ENCODE measurements at places on chromosomes 7 and 10. TPM values are rescaled to one million over a fixed set of nuclear protein-coding genes. Genes with fewer than 3 reads are reported as not detected.

AKR1C4 gene
- total RNA-seq: not detected

RARRES2 gene
- 99.8 TPM for total RNA-seq

SFRP4 gene
- 25.3 TPM for total RNA-seq

CCDC172 gene
- not detected for total RNA-seq

ZNF365 gene
- total RNA-seq: 3.5 TPM

HMX3 gene
- total RNA-seq: not detected

- H3K27me3 ChIP-seq: no peaks in the 10 kb centered on the region
- no peak overlapping the region for H3K27ac ChIP-seq
- no peak for DNase-seq
- H3K36me3 ChIP-seq: no peaks in the 10 kb centered on the region
Observed at GRCh38 chr7:128939075-128939860, 1.5 kb downstream of the IRF5 start.

DNA sequence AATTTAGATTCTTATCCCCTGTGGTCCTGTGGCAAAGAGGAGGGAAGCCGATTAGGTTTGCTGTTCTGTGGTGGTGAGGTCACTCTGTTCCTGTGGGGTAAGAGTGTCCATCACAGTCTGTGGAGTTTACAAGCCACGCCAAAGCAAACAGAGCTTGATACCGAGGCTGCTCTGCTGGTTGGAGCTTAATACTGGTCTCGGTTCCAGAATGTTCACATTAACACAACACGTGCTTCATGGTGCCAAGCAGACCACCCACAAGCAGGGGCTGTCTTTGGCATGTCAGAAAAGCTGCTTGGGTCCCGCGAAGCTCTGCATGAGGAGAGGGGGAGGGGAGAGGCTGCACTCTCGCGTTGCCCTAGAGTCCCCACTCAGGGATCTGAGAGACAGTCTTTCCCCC is 47.5 kb downstream of the DNAJB6 start:
- no peak overlapping the region for H3K27ac ChIP-seq
- H3K36me3 ChIP-seq: no peaks in the 10 kb centered on the region
- H3K4me3 ChIP-seq: no peak overlapping the region
- DNase-seq: peak; percentile 52
- H3K27me3 ChIP-seq: no peaks in the 10 kb centered on the region

DNA sequence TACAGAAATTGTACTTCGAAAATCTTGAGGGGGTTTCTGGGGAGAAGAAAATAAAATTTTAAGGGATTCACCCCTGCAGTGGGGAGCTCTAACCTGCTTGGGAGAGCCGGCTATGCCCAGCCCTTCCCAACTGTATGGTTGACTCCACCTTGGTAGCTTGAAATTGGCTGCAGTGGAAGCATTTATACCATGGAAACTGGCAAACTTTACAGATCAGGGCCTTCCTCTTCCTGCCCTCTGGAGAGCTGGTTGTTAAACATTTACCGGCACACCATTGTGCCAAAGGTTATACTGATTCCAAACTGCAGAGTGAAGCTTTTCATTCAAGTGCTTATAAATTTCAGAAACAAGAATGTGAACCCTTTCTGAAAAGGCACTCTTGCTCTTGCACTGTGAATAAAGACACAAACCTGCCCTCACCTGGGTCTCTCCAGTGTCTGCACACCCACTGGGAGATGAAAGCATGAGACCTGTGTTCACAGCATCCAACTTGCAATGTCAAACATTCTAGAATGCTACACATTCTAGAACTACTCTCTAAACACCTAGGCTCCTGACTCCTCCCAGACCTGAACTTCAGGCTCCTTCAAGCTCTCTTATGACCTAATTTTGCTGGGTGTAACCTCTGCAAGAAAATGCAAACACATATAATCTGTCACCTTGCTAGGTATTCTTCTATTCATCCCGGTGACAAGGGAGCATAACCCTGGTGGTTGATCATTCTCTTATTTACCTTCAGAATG is 44.7 kb downstream of the ABLIM1 start:
- H3K27ac ChIP-seq: no peak overlapping the region
- H3K4me3 ChIP-seq: no peak overlapping the region
- no peaks in the 10 kb centered on the region for H3K27me3 ChIP-seq
- no peak for DNase-seq
- H3K36me3 ChIP-seq: no peaks in the 10 kb centered on the region

DNA sequence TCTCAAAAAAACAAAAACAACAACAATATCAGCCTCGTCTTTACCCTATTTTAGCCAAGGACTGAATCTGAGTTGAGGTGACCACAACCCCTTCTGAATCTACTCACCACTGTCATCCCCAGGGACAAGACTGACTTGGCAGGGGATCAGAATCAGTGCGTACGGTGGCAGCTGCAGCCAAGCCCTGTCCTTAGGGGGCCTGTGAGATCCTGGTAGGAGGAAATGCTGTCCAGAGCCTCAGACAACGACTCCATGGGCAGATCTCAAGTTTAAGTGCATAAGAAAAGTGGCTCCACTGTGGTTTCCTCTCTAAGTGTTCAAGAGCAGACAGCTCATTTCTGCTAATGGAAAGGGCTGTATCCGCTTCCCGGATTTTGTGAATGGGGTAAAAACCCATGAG is 22.4 kb upstream of the CYTH3 start:
- H3K27me3 ChIP-seq: no peaks in the 10 kb centered on the region
- no peaks in the 10 kb centered on the region for H3K4me1 ChIP-seq
- H3K36me3 ChIP-seq: no peaks in the 10 kb centered on the region
- H3K27ac ChIP-seq: no peak overlapping the region
- no peak overlapping the region for H3K4me3 ChIP-seq

DNA sequence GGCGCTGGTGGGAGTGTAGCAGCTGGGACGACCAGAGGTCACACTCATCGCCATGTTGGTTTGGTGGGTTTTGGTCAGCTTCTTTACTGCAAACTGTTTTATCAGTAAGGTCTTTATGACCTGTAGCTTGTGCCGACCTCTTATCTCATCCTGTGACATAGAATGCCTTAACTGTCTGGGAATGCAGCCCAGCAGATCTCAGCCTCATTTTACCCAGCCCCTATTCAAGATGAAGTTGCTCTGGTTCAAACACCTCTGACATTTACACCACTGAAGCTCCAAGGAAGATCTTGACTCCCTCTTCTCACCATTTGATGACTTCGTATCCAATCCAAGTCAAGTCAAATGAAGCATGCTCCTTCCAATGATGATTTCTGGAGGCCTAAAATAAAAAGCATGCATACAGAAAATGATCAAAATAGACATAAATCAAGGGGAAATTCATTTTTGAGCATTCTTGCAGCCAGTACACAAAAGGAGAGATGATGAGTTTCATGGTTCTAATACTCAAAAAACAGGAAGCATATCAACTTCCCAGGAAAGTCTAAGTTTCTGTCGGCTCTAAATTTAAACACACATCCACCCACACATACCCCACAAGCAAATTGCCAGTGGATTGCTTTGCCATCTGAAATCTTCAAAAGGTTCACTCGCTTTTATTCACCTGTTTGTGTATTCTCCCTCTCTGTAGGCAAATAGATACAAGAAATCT is 2.4 kb upstream of the PSMG3 start:
- no peaks in the 10 kb centered on the region for H3K27me3 ChIP-seq
- H3K27ac ChIP-seq: no peak overlapping the region
- no peaks in the 10 kb centered on the region for H3K36me3 ChIP-seq
- peaks cover 10% of the 10 kb centered on the region for H3K4me1 ChIP-seq
- no peak overlapping the region for H3K4me3 ChIP-seq

DNA sequence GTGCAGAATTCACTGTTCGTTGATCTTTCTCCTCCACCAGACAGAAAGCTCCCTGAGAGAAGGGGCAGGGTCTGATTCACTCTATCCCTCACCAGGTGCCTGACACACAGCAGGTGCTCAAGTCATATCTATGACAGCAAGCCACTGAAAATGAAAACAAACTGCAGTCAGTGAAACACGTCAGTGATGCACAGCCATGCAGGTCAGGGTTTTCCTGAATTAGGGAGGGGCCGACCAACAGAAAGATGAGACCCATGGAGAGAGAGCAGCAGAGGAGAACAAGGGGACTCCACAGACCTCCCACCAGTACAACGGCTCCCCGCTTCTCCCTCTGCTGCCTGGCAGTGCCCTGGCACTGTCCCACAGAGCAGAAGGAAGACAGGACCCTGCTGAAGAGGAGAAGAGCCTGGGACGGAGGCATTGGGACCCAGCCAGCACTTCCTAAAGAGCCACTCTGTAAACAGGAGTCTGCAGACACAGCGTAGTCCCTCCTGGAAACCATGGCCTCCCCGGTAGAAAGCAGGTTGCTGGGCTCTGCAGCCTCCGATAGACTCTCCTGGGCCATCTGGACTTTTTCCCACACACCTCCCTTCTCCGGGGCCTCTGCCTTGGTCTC is 50.3 kb downstream of the FAM53B start:
- no peaks in the 10 kb centered on the region for H3K4me1 ChIP-seq
- DNase-seq: no peak
- no peaks in the 10 kb centered on the region for H3K27me3 ChIP-seq
- no peak overlapping the region for H3K4me3 ChIP-seq

DNA sequence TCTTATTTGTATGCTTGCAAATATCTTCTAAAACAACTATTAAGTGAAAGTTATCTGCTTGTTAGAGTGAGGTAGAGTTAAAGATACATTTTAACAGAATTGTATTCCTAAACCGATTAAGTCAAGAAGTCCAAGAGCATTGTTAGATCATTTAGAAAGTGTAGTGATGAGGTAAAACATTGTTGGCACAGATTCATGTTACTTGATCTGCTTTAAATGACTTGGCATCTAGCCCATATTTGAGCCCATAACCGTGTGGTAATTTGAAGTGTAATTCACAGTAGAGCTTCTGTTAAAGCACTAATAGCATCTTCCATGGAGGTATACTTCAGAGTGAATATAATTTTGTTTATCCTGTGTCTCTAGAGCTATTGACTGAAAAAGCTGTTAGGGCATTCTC is 62.1 kb downstream of the PTEN start:
- H3K4me1 ChIP-seq: peaks cover 2% of the 10 kb centered on the region
- no peak overlapping the region for H3K27ac ChIP-seq
- no peaks in the 10 kb centered on the region for H3K27me3 ChIP-seq
- no peaks in the 10 kb centered on the region for H3K36me3 ChIP-seq

DNA sequence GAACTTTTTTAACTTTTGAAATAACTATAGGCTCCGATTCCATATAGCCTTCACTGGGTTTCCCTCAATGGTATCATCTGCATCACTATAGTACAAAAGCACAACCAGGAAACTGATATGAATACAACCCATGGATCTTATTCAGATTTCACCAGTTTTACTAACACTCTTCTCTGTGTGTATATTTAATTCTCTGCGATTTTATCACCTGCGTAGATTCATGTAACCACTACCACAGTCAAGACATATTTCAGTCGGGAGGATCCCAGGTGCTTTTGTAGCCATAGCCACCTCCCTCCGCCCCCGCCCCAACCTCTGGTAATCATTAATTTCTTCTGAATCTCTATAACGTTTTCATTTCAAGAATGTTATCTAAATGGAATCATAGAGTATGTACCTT is 82.8 kb upstream of the C7orf33 start:
- no peaks in the 10 kb centered on the region for H3K27me3 ChIP-seq
- no peak overlapping the region for H3K4me3 ChIP-seq
- no peaks in the 10 kb centered on the region for H3K36me3 ChIP-seq
- H3K27ac ChIP-seq: no peak overlapping the region

DNA sequence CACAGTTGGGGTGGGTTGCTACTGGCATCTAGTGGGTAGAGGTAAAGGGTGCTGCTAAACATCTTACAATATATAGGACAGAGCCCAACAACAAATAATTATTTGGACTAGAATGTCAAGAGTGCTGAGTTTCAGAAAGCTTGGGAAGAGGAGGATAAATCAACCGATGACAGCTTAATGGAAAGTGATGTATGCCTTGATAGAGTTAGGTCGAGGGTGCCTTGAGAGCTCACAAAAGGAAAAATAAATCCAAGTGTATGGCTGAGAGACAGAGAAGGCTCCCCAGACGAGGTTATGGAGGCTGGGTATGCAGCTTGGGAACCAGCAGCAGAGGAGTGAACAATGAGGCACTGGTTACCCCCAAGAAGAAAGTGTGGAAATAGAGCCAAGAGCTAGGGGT is 211.1 kb downstream of the HDAC9 start:
- no peaks in the 10 kb centered on the region for H3K4me1 ChIP-seq
- no peak overlapping the region for H3K4me3 ChIP-seq
- no peaks in the 10 kb centered on the region for H3K36me3 ChIP-seq
- H3K27ac ChIP-seq: no peak overlapping the region
- H3K27me3 ChIP-seq: no peaks in the 10 kb centered on the region

DNA sequence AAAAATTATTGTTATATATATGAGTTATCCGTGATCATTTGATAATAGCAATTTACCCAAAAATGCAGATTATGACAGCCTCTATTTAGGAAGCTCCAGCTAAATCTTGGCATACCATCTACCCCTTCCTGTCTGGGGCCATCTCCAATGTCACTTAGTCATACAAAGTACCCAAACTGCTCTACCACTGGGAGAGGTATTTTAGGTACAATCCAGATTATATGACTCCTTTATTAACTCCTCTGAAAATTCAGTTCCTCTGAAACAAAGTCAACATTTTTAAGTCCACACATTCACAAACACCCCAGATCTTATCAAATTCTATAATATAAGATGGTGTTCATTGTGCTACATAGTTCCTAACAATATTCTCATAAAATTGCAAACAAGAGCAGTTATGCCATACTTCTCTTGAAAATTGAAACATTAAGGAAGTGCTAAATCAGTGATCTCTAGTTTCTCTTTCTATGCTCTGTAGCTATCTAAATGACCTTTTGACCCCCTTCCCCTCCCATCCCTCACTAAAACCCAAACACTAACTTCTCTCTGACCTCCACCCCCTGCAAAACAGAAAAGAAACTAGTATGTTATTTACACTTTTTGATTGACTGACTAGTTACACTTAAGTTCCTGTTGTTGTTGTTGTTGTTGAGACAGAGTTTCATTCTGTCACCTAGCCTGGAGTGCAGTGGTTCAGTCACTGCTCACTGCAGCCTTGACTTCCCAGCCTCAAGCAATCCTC is 16.4 kb downstream of the HOXA1 start:
- no peaks in the 10 kb centered on the region for H3K36me3 ChIP-seq
- H3K27me3 ChIP-seq: no peaks in the 10 kb centered on the region
- H3K4me1 ChIP-seq: no peaks in the 10 kb centered on the region
- no peak overlapping the region for H3K4me3 ChIP-seq
- no peak overlapping the region for H3K27ac ChIP-seq

DNA sequence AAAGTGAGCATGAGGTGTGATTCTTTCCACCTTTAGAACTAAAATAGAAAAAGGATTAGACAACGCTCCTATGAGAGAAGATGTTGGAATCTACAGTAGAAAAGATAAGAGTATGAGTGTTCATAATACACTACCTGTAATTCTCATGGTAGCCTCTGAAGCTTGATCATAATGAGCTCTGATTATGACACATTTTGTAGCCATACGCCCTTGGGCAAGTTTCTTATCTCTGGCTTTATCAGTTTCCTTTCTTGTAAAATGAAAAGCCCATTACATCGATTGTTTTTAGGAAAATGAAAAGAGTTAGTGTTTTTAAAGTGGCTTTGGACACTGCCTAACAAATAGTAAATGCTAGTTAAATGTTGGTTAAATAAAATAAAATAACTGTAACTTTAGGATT is 22.4 kb upstream of the PRSS58 start:
- H3K36me3 ChIP-seq: no peaks in the 10 kb centered on the region
- H3K4me3 ChIP-seq: no peak overlapping the region
- no peak for DNase-seq
- no peaks in the 10 kb centered on the region for H3K27me3 ChIP-seq
- no peak overlapping the region for H3K27ac ChIP-seq
